Kidney glomerular epithelial cell (primary cell): ENCODE measurements at places on chromosomes 6 and 20.

DNA sequence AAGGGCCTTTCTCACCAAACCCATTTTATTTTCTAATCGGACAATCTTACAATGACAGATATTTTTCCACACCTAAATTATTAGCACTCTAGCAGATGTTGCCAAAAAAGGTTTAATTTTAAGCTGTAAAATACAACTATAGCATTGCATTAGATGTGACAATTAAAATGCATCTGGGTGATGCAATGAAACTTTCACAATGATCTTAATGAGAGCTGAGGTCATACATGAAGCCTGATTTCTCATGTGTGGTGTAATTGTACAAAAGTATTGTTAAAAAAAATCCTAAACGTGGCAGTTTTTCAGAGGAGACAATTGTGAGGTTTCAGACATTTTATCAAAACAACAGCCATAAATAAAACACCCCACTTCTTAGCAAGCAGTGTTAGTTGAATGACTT, 606.0 kb downstream of the HDGFL1 start:
- no peak for DNase-seq

DNA sequence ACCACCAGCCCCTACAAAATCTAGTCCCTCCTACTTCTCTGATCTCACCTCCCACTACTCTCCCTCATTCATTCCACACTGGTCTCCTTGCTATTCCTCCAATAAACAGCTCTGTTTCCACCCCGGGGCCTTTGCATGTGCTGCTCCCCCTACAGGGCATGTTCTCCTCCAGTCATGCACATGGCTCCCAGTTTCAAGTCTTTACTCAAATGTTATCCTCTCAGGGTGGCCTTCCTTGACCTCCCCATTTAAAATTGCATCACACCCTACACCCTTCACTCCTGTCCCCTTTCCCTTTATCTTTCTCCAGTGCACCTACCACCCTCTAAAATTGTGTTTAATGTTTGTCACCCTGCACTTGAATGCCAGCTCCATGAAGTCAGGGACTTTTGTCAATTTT, 174.5 kb downstream of the MRPL14 start:
- DNase-seq: no peak

GRCh38 chr6:156336089-156336488, 441.1 kb upstream of the ARID1B start:
- DNase-seq: no peak

GRCh38 chr20:11376420-11376819, 541.3 kb upstream of the BTBD3 start:
- no peak for DNase-seq

DNA sequence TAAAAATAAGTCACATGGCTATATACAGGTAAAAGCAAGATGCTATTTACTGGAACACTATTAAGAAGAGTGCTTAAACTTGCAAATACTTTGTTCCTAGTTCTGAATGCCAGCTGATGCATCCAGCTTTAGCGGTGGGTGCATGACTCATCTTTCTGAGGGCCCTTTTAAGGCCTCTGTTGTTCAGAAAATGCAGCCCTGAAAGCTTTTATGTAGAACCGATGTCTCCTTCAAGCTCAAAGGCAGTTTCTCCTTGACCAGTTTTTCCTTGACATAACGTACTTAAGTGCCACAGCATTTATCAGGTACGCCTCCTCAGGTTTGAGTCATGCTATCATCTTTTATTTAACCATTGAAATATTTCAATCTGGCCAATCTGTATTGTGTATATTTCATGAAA, 82.8 kb downstream of the MLIP start:
- peak; percentile 16 for DNase-seq

DNA sequence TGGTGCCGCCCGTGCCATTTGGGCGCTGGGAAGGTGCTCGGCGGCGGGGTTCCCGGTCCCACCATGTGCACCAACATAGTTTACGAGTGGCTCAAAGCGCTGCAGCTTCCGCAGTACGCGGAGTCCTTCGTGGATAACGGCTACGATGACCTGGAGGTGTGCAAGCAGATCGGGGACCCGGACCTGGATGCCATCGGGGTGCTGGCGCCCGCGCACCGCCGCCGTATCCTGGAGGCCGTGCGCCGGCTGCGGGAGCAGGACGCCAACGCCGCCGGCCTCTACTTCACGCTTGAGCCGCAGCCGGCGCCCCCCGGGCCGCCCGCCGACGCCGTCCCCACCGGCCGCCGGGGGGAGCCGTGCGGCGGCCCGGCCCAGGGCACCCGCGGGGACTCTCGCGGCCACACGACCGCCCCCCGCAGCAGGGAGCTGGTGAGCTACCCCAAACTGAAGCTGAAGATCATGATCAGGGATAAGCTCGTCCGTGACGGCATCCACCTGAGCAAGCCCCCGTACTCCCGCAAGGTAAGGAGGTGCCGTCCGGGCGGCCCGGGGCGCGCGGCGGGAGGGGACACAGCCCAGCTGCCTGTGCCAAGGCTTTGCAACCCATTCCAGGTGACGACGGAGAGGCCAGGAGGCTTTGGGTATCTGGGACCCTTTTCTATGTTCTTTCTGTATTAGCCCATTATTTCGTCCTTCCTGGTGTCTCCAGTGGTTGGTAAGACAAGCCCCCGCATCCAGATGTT, 547 bp downstream of the SAMD5 start:
- DNase-seq: no peak

- DNase-seq: no peak
These were observed 70.3 kb upstream of the MC3R start for GRCh38 chr20:56178219-56178618.

DNA sequence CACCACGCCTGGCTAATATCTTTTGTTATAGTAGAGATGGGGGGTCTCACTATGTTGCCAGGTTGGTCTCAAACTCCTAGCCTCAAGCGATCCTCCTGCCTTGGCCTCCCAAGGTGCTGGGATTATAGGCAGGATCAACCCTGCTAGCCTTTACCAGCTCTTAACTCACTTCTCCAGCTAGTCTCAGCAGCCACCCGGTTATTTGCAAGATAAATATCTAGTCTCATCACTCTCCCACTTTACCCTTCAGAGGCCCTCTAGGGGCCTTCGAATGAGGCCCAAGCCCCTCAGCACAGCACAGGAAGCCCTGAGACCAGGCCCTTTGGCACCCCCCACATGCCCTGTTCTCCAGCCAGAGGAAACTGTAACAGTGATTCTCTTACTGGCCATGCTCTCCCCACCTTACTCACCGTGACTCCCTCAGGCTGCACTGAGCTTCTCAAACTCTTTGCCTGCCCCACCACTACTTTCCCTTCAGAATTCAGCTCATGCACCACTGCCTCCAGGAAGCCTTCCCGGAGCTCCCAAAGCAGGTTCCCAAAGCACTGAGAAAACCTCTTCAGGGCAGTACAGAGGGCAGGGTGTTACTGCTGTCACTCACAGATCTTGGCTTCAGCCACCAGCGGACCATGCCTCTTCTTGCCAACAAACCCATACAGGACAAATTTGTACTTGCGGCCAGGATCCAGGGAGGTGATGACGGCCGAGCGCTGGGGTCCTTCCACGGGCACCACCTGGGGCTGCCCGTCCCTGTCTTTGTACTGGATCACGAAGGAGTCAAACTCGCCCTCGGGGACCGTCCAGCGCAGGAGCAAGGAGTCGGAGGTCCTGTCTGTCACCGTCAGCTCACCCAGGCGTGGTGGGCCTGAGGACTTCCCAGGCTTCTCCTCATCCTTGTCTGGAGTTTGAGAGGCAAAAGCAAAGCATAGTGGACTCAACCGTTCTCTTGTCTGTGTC, 25.0 kb downstream of the TNXB start:
- DNase-seq: no peak

DNA sequence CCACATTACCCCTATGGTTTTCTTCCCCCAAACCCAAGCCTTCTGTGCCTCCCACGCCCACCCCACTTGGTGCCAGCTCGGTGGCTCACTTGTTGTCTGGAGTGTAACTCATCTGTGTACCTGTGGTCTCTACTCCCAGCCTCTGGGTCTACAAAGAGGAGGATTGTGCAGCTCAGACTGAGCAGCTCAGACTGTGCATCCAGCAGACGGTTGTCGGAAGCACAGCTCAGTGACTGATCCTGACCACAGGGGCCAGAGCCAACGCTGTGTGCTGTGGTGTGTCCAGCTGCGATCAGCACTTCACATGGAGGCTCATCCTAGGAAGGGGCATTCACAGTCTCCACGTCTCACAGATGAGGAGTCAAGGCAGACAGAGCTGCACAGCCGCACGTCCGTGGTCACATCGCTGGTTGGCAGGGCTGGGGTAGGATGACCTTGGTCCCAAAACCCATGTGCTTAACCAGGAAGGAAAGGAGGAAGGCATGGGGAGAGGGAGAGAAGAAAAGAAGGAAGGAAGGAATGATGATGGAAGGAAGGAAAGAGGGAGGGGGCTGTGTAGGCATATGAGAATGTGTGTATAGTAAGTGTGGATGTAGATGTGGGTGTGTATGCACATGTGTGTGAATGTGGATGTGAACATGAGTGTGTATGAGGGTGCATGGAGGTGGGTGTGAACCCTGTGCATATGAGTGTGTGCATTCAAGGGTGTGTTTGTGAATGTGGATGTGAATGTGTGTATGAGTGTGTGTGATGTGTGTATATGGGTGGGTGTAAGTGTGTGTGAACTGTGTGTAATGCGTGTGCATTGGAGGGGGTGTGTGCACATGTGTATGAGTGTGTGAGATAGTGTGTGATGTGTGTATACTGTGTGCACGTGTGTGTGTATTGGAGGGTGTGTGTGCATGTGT, 28.2 kb upstream of the STX16 start:
- DNase-seq: no peak

DNA sequence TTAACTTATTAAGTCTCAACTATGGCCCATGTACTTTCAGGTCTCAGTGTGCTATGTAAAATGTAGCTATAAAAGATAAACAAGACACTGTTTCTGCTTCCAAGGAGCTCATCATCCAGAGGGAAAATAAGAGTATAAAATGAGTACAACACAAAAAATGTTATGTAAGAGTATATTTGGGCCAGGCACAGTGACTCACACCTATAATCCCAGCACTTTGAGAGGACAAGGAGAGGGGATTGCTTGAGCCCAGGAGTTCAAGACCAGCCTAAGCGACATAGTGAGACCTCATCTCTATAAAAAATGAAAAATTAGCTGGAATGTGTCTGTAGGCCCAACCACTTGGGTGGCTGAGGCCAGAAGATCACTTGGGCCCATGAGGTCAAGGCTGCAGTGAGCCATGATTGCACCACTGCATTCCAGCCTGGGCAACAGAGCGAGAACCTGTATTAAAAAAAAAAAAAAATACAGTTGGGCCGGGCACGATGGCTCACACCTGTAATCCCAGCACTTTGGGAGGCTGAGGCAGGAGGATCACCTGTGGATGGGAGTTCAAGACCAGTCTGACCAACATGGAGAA, 124.0 kb downstream of the EDN1 start:
- no peak for DNase-seq

- DNase-seq: no peak
These were observed 1.3 kb downstream of the GZF1 start for GRCh38 chr20:23363257-23363649.

DNA sequence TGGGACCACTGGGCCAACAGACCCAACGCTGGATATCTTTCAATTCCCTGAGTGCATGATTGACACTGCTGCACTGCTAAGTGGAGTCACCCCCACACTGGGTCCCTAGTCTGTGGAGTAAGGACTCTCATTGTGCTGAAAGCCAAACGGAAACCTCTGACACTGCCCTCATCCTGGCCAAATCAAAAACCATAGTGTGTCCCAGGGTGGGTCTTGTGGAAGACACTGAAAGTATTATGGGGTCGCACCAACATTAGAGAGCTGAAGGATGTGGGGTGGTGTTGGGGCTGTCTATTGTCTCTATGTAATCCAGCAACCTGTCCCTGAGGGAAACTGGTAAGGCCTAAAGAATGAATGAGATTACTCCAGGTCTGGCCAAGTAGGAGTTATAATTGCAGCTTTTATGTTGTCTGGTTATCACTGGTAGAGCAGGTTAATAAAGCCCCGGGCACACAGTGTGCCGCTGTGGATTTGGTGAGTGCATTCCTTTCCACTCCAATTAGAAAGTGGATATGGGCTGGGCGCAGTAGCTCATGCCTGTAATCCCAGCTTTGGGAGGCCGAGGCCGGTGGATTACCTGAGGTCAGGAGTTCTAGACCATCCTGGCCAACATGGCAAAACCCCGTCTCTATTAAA, 57.9 kb downstream of the HLA-A start:
- DNase-seq: no peak

- peak; percentile 39 for DNase-seq
These were observed 26.8 kb downstream of the HS3ST5 start for GRCh38 chr6:114315831-114316595.

DNA sequence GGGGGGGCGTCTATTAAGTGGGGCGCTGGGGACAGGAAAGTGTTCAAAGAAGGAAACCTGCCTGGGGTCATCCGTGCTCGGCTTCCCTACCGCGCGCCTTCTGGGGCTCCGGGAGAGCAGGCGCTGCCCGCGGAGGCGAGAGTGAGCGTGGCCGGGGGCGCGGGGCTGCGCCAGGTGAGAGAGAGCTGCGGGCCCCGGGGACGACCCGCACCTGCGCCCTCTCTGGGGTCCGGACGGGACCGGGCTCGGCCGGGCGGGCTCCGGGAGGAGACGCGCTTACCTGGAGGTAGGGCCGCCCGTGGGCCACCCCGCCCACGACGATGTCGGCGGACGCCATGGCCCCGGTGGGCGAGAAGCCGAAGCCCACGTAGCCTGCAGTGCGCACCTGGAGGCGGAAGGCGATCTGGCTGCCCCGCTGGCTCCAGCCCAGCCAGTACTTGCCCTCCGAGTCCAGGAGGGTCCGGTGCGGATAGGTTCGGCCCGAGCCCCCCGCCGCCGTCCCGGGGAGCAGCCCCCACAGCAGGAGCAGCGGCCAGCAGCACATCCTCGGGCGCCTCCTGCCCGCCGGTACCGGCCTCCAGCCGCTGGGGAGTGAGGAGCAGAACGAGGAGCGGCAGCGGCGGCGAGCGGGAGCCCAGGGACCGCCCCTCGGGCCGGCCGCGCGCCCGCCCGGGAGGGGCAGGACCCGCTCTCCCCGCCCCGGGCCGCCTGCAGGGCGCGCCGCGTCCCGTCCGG, at the start of gene MOXD1:
Gene MOXD1 (minus strand): TSS at position 593 of the 735 bp plus-strand sequence. CDS start 49 bp downstream, at position 544.
- DNase-seq: peak; percentile 51

GRCh38 chr6:33028220-33028849, 18.9 kb upstream of the HLA-DOA start:
- no peak for DNase-seq

DNA sequence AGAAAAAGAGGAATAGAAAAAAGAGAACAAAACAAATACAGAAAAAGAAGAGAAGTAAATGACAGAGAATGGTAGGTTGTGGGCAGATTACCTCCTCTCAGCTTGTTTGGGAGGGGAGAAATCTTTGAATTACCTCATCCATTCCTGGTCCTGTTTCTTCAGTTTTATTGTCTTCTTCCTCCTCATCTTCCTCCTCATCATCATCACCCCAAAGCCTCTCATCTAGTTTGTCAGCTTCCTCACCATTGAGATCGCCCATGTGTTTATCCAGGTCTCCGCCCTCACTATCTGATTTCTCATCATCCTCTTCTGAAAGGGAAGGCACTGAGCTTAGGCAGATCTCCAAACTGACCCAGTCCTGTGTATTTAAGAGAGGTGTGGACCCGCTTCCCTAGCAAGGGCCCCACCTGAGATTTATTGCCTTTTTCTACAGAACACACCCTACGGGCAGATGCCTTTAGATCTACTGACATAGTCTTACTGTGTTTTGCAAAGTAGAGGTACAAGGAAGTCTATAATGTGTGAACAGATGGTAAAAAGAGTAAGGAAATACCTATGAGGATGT, 24.2 kb upstream of the LYRM2 start:
- DNase-seq: no peak
